NCI-H2081 treated with DMSO at 0.1 percent for 48 hours (cell line): ENCODE measurements at places on chromosomes 6 and 20.
A peak's percentile ranks its signal among the peaks of the same experiment; 100 is the strongest.

DNA sequence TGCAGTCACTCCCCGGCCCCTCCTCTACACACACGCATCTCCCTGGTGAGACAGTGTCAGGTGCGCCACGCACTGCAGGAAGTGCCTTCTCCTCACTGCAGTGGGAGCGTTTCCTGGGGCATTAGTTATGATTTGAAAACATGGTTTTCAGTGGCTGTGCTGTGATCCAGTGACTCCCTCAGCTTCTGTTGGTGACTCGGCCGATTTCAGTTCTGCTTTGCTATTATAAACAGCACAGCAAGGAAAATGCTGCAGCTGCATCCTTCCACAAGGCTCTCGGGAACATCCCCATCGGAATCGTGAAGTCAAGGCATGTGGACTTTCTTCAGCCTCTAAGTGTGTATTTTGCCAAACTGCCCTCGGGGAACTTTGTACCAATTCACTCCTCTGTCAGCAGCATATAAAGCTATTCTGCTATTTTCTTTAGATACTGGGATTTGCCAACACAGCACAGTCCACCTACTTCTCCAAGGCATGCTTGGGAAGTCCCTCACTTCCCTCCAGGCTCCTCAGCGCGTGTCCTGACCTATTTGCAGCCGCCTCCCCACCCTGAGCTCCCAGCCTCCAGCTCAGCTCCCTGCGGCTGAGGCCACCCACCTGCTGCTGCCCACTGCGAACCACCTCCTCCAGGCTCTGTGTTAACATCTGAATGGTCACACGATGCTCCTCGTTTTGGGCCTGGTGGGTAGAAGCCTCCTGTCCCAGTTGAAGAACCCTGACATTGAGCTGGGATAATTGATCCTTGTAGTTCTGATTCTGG lies 54.5 kb downstream of the GINS1 start:
- DNase-seq = no peak

DNA sequence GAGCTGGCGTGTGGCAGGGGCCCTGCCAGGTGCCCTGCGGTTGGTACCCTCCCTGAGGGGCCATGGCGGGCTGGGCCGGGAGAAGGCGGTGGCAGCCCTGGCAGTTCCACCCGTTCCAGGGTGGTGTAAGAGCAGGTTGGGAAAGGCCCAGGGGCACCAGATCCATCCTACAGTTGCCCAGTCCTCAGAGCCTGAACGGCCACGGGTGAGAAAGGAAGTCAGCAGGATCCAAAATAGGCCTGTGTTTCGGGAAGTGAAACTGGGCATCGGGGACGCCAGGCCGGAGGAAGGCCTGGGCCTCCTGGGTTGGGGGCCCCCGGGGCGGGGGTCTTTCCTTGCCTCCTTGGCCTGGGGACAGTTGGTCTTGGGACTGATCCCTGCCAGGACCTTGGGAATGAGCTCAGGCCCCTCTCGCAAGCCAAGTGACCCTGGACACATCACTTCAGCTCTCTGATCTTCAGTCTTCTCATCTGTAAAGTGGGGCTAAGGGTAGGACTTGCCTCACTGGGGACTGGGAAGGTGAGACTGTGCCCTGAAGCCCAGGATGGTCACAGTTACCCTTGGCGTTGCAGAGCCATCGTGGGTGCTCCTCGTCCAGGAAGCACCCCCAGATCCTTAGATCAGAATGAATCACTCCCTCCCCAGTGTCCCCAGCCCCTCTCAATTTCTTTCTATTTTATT lies 18.1 kb upstream of the NOL4L start:
- DNase-seq = no peak

GRCh38 chr6:21754891-21755290 lies 161.3 kb downstream of the SOX4 start:
- no peak for DNase-seq

GRCh38 chr6:151286214-151286613 lies 46.4 kb downstream of the AKAP12 start:
- no peak for DNase-seq

- no peak for DNase-seq
These were observed 35.6 kb downstream of the TBC1D7 start for GRCh38 chr6:13292774-13293173.

DNA sequence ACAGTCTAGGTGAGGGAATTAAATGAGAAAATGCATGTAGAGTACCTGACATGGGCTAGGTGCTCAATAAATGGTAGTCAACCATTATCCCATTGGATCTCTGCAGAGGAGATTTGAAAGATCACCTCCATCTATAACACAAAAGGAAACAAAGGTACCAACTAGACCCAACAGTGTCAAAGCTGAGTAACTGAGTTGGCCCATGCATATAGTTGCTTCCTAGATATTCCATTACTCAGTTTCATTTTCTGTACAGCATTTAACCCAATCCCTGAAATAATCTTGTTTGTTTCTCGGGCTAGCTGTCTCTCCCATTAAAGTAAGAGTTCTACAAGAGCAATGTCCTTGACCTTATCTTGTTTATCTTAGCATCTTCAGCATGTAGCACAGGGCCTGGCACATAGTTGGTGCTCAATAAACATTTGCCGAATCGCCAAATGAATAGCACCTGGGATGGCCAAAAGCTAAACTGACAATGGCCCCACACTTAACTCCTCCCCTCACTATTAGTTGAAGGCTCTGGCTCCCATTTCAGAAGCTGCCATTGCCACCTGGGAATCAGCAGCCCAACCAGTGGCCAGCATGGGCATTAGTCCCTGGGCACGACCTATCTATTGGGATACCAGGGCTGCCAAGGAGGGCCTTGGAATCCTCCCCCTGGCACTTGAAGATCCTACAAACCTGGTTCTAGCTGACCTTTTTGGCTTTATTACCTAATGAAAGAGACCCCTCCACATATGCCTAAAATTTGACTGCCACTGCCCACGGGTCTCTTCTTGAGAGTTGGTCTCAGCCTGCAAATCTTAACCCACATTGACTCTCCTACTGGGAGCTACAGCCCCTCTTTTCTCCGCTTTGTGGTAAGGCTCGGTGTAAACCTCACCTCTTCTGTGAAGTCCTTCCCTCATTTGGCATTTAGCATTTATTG lies 22.6 kb downstream of the BCL2L1 start:
- no peak for DNase-seq

DNA sequence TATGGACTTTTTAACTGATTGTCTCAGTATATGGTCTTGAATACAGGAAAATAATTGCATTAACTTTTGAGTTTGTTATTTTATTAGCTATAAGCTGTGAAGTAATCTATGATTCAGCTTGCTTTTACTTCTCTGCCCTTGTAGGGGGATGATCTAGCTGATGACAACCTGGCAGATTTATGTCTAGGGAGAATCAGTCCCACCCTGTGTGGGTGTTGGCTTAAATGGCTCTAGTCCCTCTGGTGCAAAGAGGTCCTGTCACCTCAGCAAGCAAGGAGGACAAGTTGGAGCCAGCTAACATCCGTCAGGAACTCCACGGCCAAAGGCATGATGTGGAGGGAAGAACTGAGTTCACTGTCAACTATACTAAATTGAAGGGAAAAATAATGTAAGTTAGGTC lies 495.3 kb downstream of the BMP2 start:
- DNase-seq = no peak

DNA sequence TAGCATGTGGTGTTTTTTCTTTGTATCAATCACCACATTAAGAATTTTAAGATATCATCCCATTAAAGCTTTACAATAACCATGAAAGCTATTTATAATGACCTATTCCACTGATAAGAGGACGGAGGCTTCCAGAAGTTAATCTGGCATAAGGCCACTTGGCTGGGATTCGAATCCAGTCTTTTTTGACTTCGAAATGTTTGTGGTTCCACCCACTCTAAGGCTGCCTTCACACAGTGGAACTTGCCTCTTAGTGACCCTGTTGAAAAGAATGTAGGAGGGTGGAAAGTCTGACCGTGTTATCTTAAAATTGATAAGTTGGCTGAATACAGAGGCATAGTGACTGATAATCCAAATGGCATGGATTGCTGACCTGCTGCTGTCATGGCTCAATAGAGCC lies 959.7 kb downstream of the KIF16B start:
- DNase-seq = no peak

DNA sequence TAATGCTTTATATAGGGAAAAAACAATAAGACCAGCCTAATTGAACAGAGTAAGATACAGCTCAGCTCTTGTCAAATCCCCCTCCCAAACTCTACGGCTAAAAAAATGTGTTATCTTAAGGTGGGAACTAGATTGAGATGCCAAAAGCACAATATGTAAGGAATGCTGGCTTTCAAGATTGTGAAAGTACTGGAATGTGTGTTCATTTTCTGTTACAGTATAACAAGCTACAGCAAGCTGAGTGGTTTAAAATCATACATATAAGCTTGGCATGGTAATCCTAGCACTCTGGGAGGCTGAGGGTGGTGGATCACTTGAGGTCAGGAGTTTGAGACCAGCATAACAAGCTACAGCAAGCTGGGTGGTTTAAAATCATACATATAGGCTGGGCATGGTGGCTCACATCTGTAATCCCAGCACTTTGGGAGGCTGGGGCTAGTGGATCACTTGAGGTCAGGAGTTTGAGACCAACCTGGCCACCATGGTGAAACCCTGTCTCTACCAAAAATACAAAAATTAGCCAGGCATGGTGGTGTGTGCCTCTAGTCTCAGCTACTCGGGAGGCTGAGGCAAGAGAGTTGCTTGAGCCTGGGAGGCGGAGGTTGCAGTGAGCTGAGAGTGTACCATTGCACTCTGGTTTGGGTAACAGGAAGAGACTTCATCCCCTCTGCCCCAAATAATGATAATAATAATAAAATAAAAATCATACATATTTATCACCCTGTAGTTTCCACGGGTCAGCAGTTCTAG lies 297.7 kb downstream of the DOK5 start:
- no peak for DNase-seq

- peak; percentile 15 for DNase-seq
These were observed 3.4 kb upstream of the NSFL1C start for GRCh38 chr20:1469925-1470571.

- DNase-seq = no peak
These were observed 16.5 kb downstream of the NCOA7 start for GRCh38 chr6:125807293-125807692.

GRCh38 chr6:53189554-53189953 lies 40.9 kb upstream of the GCM1 start:
- DNase-seq = no peak

- no peak for DNase-seq
These were observed 3.2 kb downstream of the TNFRSF6B start for GRCh38 chr20:63699466-63700198.

GRCh38 chr6:142009647-142010046 lies 123.1 kb upstream of the GJE1 start:
- no peak for DNase-seq

DNA sequence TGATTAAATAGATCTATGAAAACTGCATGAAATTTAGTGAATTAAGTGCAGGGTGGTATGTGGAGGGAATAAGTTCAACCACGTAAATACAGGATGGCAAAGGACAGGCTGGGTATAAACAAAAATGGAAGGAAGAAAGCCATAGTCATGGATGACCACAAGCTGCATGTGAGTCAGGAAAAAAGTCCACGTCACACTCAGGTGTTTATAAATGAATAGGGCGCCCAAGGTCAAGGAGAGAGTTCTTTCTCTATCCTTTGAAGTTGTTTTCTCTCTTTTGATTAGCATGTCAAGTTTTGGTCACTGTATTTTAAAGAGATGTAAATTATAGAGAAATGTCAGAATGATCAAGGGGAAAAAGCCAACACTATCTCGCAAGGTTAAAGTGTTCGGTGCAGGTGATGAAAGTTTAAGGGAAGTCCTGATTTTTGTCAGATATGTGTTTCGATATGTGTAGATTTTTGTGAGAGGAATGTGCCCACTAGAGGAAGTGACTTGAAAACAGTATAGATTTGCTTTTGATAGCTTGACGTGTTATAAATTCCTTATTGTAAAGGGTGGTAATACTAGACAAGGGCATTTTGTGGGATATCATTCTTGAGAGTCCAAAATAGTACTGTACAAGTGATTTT lies 58.7 kb downstream of the MAP3K4 start:
- DNase-seq = no peak

- no peak for DNase-seq
These were observed 66.9 kb downstream of the ARID1B start for GRCh38 chr6:156844089-156844488.
